WTC11 (cell line): ENCODE measurements at places on chromosomes 7 and 10. TPM values are rescaled to one million over a fixed set of nuclear protein-coding genes. Genes with fewer than 3 reads are reported as not detected.
A peak's percentile ranks its signal among the peaks of the same experiment; 100 is the strongest.

DNA sequence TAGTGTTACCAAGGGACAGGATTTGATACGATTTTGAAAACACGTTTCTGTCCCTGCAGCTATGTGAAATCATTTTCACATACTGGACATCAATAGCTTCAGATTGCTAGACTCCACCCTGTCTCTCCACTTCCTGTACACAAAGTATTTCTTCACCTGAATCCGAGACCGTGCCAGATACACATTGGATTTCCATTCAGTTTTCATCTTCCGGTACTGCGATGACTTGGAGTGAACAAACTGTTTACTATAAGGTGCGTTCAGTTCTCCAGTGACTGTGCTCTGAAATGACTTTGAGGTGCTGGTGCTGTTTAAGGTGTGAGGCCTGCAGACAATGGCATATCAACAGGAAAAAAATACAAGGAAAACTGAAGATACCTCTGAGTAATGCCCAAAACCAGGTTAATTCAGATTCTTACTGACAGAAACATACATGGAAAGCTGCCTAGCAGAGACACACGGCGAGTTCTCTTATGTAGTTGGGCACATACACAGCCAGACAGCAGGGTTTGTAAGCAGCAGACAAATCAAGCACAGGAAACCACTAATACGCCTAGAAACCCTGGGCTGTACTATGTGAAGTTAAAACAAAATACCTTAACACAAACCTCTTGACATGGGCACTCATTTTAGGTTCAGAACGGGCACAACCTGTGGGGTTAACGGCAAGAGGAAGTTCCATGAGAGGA is 119.2 kb downstream of the GALNT11 start:
- peaks cover 71% of the 10 kb centered on the region for H3K36me3 ChIP-seq
- H3K27me3 ChIP-seq: no peaks in the 10 kb centered on the region
- H3K4me1 ChIP-seq: no peaks in the 10 kb centered on the region
- no peak overlapping the region for H3K4me3 ChIP-seq
- DNase-seq: no peak

DNA sequence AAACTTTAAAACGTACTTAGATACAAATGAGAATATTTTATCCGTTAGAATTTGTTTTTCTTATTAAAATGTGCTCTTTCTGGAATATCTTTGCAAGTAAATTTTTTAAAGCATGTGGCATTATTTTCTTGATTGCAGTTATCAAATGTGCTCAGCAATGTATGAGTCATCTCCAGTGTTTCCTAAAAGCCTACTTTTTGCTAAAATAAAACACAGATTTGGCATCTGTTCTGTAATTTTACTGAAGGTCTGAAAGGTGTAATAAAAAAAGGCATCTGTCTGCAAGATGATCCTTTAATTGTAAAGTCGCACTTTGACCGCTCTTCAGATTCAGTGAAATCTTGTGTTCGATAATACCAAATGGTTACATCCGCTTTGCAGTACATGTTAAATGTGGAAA is 3.4 kb downstream of the GNAT3 start:
- no peak overlapping the region for H3K27ac ChIP-seq
- no peak for DNase-seq
- H3K4me3 ChIP-seq: no peak overlapping the region
- no peaks in the 10 kb centered on the region for H3K4me1 ChIP-seq

- peaks cover 35% of the 10 kb centered on the region for H3K4me1 ChIP-seq
- peak overlapping the region; percentile 55 for H3K27ac ChIP-seq
- peak; percentile 75 for DNase-seq
- H3K27me3 ChIP-seq: 0 out of 2 replicates have a peak, but pooled peaks cover 8% of the 10 kb centered on the region
- no peaks in the 10 kb centered on the region for H3K36me3 ChIP-seq
Measured at GRCh38 chr7:16753932-16754855, 639 bp downstream of the TSPAN13 start.

GRCh38 chr10:68315582-68315981 is 16.3 kb upstream of the HNRNPH3 start:
- peaks cover 10% of the 10 kb centered on the region for H3K27me3 ChIP-seq
- no peak overlapping the region for H3K27ac ChIP-seq
- peaks cover 14% of the 10 kb centered on the region for H3K36me3 ChIP-seq
- no peak overlapping the region for H3K4me3 ChIP-seq
- no peaks in the 10 kb centered on the region for H3K4me1 ChIP-seq
- no peak for DNase-seq

CTBP2 gene
- total RNA-seq: 175 to 191 TPM (median 181 TPM) in 3 replicates

- H3K27ac ChIP-seq: peak overlapping the region; percentile 6; the same call in 1 of the 2 replicates
- DNase-seq: no peak
- no peaks in the 10 kb centered on the region for H3K27me3 ChIP-seq
- H3K4me1 ChIP-seq: peaks cover 27% of the 10 kb centered on the region
Measured at GRCh38 chr7:130956417-130957136, 222.6 kb upstream of the KLF14 start.

- peaks cover 55% of the 10 kb centered on the region for H3K27me3 ChIP-seq
- DNase-seq: no peak
- peak overlapping the region; percentile 80 for H3K4me3 ChIP-seq
- peaks cover 65% of the 10 kb centered on the region for H3K4me1 ChIP-seq
Measured at GRCh38 chr10:124450783-124451057, 885 bp upstream of the NKX1-2 start.

DNA sequence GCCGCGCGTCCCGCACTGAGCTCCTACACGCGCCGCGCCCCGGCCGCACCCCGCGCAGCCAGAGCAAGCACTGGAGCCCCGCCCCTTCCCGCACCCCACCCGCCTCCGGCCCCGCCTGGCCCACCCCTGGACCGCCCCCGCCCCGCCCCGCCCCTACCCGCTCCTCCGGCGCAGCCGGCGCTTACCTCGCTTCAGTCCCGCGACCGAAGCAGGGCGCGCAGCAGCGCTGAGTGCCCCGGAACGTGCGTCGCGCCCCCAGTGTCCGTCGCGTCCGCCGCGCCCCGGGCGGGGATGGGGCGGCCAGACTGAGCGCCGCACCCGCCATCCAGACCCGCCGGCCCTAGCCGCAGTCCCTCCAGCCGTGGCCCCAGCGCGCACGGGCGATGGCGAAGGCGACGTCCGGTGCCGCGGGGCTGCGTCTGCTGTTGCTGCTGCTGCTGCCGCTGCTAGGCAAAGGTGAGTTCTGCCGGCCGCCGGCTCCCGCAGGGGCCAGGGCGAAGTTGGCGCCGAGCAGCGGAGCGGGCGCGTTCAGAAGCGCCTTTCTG is at the start of gene RET:
TSS of gene RET (plus strand) at position 194 of the 545 bp plus-strand sequence. CDS start at position 384, 190 bp downstream.
- peak within 1 kb of the TSS; percentile 73 for H3K4me3 ChIP-seq
- DNase-seq: peak; percentile 67
- H3K4me1 ChIP-seq: peaks cover 14% of the 10 kb centered on the region
- no peak within 1 kb of the TSS for H3K27ac ChIP-seq

DNA sequence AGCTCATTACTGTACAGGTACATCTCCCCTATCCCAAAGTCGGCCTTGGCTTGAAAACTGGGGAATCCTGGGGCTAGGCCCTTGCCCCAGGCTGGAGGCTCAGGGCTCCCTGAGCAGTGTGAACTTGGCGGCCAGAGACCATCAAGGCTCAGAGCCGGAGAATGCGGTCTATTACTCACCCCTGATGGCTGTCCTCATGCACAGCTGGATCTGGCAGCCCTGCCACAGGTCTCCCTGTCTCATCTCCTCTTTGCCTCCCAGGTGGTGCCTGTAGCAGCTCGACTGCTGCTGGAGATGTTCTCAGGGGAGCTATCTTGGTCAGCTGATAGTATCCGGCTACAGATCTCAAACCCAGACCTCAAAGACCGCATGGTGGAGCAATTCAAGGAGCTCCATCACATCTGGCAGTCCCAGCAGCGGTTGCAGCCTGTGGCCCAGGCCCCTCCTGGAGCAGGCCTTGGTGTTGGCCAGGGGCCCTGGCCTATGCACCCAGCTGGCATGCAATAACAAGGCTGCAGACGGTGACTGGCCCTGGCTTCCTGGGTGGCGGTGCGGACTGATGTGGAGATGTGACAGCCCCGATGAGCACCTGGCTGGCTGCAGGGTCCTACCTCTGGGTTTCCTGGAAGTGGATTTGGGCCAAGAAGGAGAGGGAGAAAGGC is 10.7 kb downstream of the IRF5 start:
- H3K4me3 ChIP-seq: no peak overlapping the region
- H3K4me1 ChIP-seq: peaks cover 8% of the 10 kb centered on the region
- no peak overlapping the region for H3K27ac ChIP-seq
- H3K36me3 ChIP-seq: peaks cover 9% of the 10 kb centered on the region; the same call in 1 of the 2 replicates

- H3K4me1 ChIP-seq: peaks cover 13% of the 10 kb centered on the region
- DNase-seq: no peak
- peaks cover 8% of the 10 kb centered on the region; the same call in 1 of the 2 replicates for H3K36me3 ChIP-seq
- H3K27me3 ChIP-seq: peaks cover 11% of the 10 kb centered on the region
- H3K4me3 ChIP-seq: no peak overlapping the region
Measured at GRCh38 chr10:79333513-79333912, 13.8 kb upstream of the PPIF start.
